Pancreas (tissue), 10 donors: ENCODE measurements at places on chromosomes 3 and 15. TPM values are rescaled to one million over a fixed set of nuclear protein-coding genes. Genes with fewer than 3 reads are reported as not detected.
A peak's percentile ranks its signal among the peaks of the same experiment; 100 is the strongest.

The ARHGEF26 gene
- 4.7 TPM for total RNA-seq

The MRPL47 gene
- 10.6 TPM for total RNA-seq

The ROBO2 gene
- 0.88 TPM for total RNA-seq

The LRRC2 gene
- total RNA-seq: 1.7 TPM

The SI gene
- not detected for total RNA-seq

The P2RY14 gene
- total RNA-seq: 0.38 TPM

The LCTL gene
- not detected for total RNA-seq

The FBXW12 gene
- 7.1 TPM for total RNA-seq

The IQCF2 gene
- not detected for total RNA-seq

The FETUB gene
- not detected for total RNA-seq

The CCDC32 gene
- total RNA-seq: 22.6 TPM

DNA sequence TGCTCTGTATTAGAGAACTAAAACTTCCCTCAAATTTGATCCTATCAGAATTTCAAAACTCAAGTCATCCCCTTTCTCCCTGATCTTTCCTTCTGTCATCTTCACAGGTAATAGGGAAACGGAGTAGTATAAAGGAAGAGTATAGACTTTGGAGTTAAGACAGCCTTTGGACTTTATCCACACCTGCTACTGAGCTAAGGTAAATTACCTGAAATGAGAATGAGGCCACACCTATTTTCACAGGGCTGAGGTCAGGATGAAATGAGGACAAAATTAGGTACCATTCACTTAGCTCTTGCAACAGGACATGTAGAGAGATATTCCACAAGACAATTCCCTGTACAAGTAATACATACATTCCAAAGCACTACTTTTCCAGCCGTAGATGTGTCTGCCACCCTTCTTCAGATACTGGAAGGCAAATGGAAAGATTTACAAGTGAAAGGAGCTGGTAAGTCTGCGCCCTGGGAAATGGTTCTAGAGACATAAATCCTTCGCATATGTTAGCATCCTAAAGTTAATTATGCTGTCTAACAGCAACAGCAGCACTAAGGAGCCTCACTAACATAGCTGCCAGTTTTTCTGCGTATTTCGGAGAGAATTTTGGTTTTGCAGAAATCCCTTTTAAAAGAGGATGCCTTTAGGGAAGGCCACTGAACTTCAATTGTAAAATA, 461.8 kb downstream of the SHQ1 start:
- H3K4me1 ChIP-seq: peaks cover 9% of the 10 kb centered on the region
- H3K4me3 ChIP-seq: no peak overlapping the region
- DNase-seq: no peak
- H3K36me3 ChIP-seq: no peaks in the 10 kb centered on the region
- H3K27me3 ChIP-seq: no peaks in the 10 kb centered on the region
- no peak overlapping the region for H3K27ac ChIP-seq

DNA sequence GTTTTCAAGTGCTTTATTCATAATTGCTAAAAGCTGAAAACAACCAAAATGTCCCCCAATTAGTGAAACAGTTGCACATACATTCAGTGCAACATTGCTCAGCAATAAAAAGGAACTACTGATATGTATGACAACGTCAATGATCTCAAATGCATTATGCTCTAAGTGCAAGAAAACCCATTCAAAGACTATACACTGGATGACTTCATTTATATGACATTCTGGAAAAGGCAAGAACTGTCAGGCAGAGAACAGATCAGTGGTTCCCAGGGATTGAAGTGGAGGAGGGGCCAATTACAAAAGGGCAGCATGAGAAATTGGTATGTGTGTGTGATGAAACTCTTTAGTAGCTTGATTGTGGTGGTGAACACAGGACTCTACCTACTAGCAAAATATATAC, 585.6 kb downstream of the TBL1XR1 start:
- H3K36me3 ChIP-seq: no peaks in the 10 kb centered on the region
- no peak overlapping the region for H3K4me3 ChIP-seq
- no peak overlapping the region for H3K27ac ChIP-seq
- no peaks in the 10 kb centered on the region for H3K4me1 ChIP-seq
- H3K27me3 ChIP-seq: no peaks in the 10 kb centered on the region

DNA sequence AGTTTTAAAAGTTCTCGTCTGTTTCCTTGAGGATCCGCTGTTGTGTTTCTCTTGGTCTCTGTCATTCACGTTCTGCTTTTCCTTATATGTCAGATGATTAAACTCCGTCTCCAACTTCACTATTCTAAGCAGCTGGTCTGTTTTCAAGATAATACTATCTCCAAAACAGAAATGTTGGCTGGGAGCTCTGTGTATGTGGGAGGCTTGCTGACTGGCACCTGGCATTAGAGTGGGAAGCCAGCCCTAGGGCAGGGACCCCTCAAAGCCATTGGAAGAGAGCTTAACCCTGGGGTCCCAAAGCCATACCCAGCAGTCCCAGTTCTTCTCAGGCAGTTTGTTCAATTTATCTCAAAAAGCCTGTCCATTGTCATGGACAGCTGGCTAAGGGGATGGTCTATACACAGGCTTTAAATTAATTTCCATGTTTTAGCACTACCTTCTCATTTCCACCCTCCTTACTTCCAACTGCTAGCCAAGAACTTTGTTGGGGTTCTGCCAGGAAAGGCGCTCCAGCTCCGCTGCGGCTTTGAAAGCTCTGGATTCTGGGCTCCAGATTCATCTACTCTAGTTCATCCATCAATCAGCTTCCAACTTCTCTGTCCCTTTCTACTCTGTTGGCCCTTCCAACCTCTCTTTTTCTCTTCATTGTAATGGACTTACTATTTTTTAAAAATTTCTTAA, 9.2 kb downstream of the BTBD1 start:
- no peak for DNase-seq
- H3K36me3 ChIP-seq: no peaks in the 10 kb centered on the region
- H3K27ac ChIP-seq: no peak overlapping the region
- peaks cover 9% of the 10 kb centered on the region for H3K4me1 ChIP-seq
- H3K27me3 ChIP-seq: no peaks in the 10 kb centered on the region
- no peak overlapping the region for H3K4me3 ChIP-seq

GRCh38 chr3:45670436-45670835, 18.8 kb upstream of the SACM1L start:
- no peak overlapping the region for H3K4me3 ChIP-seq
- peaks cover 42% of the 10 kb centered on the region for H3K36me3 ChIP-seq
- no peaks in the 10 kb centered on the region for H3K27me3 ChIP-seq
- no peak overlapping the region for H3K27ac ChIP-seq

DNA sequence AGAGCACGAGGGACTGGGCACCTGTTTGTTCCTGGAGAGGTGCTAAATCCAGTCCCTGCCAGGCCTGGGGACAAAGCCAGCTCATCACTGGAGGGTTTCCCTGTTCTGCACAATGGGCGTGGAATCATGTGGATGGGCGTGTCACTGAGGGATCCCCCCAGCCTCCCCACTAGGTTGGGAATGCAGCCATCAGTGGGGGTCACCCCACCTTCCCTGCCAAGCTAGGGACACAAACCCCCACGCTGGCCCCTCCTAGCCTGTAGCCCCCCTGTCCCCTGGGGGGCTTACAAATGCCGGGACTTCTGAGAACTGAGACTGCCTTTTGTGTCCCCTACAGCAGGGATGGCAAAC, 61.9 kb downstream of the NSMCE3 start:
- no peaks in the 10 kb centered on the region for H3K4me1 ChIP-seq
- no peak overlapping the region for H3K4me3 ChIP-seq
- H3K36me3 ChIP-seq: no peaks in the 10 kb centered on the region
- H3K27ac ChIP-seq: no peak overlapping the region
- DNase-seq: no peak
- H3K27me3 ChIP-seq: no peaks in the 10 kb centered on the region

DNA sequence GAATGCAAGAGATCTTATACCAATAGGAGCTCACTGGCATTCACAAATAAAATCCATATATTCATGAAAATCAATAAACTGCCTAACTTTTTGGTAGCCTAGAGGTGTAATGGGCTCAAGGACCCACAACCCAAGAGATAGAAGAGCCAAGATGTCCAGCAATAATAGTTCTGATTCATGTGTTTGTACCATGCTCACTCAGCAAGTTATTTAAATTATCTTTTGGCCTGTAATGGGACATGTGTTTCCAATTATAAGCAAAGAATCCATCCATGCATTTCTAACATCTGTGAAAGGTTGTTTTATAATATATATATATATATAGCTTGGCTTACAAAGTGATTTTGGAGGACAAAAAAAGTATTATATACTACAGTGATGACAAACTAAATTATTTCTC, 29.7 kb upstream of the SHC4 start:
- no peaks in the 10 kb centered on the region for H3K27me3 ChIP-seq
- H3K4me1 ChIP-seq: no peaks in the 10 kb centered on the region
- no peak overlapping the region for H3K27ac ChIP-seq
- H3K4me3 ChIP-seq: no peak overlapping the region
- H3K36me3 ChIP-seq: peaks cover 21% of the 10 kb centered on the region

DNA sequence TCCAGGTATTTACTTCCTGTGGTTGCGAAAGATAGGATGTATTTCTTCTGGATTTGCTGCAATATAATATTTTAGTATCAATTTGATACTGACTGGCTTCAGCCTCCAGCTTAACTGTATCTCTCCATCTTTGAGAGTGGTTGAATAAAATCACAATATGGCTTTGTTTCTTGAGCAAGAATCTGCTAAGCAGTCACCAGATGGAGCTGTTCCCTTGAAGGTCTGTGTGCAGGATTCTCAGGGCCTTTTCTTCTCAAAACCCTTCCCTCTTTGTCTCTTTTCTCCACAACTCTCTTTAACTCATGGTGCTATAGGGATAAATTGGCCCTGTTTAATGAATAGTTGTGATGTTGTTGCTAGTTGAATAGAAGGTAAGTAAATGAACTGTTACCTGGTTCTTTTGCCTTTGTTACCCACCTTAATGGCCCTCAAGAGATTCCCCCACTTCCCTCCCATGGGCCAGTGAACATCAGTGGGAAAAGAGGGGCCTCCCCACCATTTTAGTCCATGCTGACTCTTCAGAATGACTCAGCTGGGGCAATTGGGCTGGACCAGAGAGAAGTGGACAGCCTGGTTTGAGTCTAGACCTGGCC, 34.8 kb upstream of the RAB6B start:
- H3K27me3 ChIP-seq: no peaks in the 10 kb centered on the region
- no peak overlapping the region for H3K27ac ChIP-seq
- no peaks in the 10 kb centered on the region for H3K36me3 ChIP-seq
- no peak for DNase-seq

DNA sequence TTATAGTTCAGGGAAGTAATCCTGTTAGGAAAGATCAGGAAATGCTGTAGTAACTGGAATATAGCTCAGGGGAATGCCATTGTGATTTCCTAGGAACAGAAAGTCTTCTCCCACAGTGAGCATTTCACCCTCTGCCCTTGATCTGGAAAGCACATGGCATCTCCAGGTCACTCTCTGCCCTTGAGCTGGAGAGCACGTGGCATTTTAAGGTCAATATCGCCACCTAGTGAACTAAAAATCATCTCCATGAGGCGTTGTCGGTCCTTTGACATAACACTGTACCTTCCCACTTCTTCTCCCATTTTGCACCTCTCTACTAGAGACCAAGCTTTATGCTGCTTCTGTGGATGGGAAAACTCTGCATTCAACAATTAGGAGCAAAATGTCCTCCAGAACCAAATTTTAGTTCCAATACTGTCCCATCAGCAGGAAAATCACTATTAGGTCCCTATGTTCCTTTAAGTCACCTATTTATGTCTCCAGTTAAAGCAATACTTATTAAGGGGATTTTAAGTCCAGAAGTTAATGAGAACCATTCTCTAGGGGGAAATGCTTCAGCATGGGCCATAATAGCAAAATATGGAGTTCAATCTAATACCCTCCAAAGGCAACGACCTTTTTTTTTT, 54.7 kb upstream of the GK5 start:
- no peaks in the 10 kb centered on the region for H3K4me1 ChIP-seq
- no peaks in the 10 kb centered on the region for H3K27me3 ChIP-seq
- no peak overlapping the region for H3K27ac ChIP-seq
- H3K4me3 ChIP-seq: no peak overlapping the region

GRCh38 chr15:45921376-45921775, 286.5 kb downstream of the SQOR start:
- peaks cover 4% of the 10 kb centered on the region for H3K4me1 ChIP-seq
- H3K27ac ChIP-seq: no peak overlapping the region
- DNase-seq: peak; percentile 16
- H3K36me3 ChIP-seq: no peaks in the 10 kb centered on the region
- no peak overlapping the region for H3K4me3 ChIP-seq

DNA sequence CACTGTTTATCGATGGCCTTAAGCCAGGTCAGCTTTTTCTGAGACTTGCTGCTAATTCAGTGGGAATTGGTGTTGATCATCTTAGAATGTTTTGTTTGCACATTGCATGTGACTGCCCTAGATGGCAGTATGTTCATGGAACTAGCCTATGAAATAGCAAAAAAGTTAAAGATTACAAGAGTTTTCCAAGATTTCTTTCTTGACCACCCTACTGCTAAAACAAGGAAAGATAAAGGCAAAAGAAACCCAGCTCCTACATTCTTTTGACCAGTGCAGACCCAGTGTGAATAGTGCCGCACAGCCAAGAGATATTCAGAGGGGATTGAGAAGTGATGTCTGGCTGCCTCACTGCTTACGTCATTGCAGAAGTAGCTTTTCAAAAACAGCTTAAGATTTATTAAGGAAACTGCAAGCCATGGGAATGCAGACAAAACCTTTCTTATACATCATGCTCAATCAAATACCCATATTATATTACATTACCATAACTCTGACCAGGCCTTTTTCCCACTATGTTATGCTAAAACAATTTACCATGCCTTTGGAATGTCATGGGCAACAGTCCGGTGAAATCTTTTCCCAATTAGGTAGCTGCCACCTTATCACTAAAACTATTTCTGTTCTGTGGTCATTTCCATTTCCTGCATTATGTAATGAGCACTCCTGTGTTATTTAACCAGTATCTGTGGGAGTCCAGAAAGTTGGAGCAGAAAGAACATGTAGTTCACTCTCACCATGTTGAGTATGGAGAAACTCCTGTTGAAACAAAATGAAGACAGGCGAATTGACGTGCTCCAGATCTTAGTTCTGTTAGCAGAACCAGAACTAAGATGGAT, 6.0 kb downstream of the PHLDB2 start:
- peaks cover 17% of the 10 kb centered on the region for H3K4me1 ChIP-seq
- DNase-seq: no peak
- H3K27me3 ChIP-seq: no peaks in the 10 kb centered on the region
- H3K36me3 ChIP-seq: no peaks in the 10 kb centered on the region

GRCh38 chr15:57054204-57054750, 135.8 kb downstream of the TCF12 start:
- no peak overlapping the region for H3K4me3 ChIP-seq
- no peaks in the 10 kb centered on the region for H3K27me3 ChIP-seq
- H3K4me1 ChIP-seq: no peaks in the 10 kb centered on the region
- no peaks in the 10 kb centered on the region for H3K36me3 ChIP-seq
- DNase-seq: no peak

GRCh38 chr3:53599771-53600170, 105.4 kb downstream of the CACNA1D start:
- no peak overlapping the region for H3K27ac ChIP-seq
- H3K27me3 ChIP-seq: no peaks in the 10 kb centered on the region
- H3K4me3 ChIP-seq: no peak overlapping the region
- no peaks in the 10 kb centered on the region for H3K36me3 ChIP-seq
- DNase-seq: no peak
- no peaks in the 10 kb centered on the region for H3K4me1 ChIP-seq

DNA sequence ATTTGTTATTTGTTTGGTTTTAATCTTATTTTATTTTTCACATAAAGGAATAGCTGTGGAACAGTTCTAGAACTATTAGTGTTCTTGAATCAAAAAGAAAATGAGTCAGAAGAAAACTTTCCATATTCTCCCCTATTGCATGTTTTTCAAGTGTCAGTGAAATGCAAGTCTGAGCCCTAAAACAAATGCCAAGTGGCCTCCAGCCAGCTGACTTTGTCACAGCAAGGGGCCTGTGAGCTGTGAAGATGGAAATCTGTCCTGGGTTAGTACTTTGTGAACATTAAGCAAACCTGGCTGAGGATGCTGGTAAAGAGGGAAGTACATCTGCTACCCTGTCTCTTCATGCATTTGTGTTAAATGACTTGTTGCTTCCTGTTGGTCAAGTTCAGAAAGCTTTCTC, 14.2 kb downstream of the LRRC49 start:
- no peak for DNase-seq
- no peaks in the 10 kb centered on the region for H3K4me1 ChIP-seq
- no peaks in the 10 kb centered on the region for H3K27me3 ChIP-seq
- H3K36me3 ChIP-seq: no peaks in the 10 kb centered on the region
- no peak overlapping the region for H3K4me3 ChIP-seq
